ENCODE measurements at places on chromosomes 5 and 9.

- no peak for DNase-seq
Measured at GRCh38 chr9:133255371-133256135, 19.4 kb downstream of the ABO start.

DNA sequence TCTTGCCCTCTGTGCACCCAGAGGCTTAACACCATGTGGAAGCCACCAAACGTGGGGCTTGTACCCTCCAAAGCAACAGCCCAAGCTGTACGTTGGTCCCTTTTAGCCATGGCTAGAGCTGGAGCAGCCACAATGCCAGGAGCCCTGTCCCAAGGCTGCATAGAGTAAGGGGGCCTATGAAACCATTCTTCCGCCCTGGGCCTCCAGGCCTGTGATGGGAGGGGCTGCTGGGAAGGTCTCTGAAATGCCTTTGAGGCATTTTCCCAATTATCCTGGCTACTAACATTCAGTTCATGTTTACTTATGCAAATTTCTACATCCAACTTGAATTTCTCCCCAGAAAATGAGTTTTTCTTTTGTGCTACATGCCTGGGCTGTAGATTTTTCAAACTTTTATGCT, 33.8 kb downstream of the CHSY3 start:
- DNase-seq: no peak

GRCh38 chr5:16803831-16804230, 132.3 kb downstream of the MYO10 start:
- no peak for DNase-seq

- DNase-seq: no peak
Measured at GRCh38 chr9:5554254-5554653, 43.9 kb downstream of the PDCD1LG2 start.

DNA sequence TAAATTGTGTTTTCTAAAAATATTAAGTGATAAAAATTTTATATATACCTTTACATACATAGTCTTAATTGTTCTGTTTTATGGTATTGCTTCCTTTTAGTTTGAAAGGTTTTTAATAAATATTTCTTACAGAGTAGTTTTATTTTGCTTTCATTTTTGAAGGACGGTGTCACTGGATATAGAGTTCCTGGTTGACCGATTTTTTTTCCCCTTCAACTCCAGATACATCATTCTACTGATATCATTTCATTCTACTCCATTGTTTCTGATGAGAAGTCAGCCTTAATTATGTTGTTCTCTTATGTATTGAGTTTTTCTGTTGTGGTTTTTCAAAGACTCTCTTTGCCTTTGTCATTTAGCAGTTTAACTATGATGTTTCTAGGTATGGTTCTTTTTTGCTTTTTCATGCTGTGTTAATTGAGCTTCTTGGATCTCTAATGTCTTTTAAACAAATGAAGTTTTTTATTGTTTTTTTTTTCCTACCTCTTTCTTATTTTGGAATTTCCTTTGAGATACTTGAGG, 30.4 kb downstream of the MTREX start:
- no peak for DNase-seq

GRCh38 chr5:141697586-141697985, 15.6 kb upstream of the ARAP3 start:
- no peak for DNase-seq

GRCh38 chr9:124342776-124343485, 72.3 kb downstream of the PSMB7 start:
- no peak for DNase-seq

DNA sequence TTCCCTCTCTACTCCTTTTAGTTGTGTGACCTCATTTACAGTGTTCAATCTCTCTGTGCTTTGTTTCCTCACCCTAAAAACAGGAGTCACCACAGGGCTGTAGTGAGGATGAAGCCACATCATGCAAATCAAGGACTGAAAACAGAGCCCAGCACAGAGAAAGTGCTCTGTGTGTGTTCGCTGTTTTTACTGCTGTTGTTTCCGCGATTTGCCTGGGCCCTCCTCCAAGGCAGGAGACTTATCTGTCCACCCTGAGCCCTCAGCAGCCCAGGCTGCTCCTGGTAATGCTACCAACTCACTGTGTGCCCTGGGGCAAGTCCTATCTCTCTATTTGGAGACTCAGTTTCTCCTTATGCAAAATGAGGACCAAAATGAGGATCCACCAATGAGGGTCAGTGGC, 87.2 kb upstream of the NEURL1B start:
- DNase-seq: no peak

GRCh38 chr9:108654566-108654965, 201.2 kb downstream of the ACTL7B start:
- no peak for DNase-seq
